ENCODE measurements at places on chromosomes 1 and 21.

DNA sequence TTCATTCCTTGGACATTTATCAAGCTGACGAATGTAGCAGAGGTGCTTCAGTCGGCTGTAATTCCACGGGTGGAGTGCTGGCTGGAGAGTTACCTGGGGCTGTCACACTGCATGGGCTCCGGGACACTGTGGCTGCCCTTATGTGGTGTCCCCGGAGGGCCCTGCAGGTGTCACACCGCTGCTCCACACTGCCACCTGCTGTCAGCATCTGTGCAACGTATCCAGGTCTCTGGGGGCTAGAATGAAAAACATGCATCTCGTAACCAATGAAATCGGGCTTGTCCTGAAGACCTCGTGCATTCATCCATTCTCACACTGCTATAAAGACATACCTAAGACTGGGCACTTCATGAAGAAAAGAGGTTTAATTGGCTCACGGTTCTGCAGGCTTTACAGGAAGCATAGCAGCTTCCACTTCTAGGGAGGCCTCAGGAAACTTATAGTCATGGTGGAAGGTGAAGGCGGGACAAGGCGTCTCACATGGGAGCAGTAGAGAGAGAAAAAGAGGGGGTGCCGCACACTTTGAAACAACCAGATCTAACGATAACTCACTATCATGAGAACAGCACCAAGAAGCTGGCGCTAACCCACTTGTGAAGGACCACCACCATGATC is 46.7 kb upstream of the PCBP3 start:
- peak; percentile 90 for DNase-seq

- DNase-seq = no peak
These were observed 15.0 kb downstream of the DISP1 start for GRCh38 chr1:222829868-222830267.

DNA sequence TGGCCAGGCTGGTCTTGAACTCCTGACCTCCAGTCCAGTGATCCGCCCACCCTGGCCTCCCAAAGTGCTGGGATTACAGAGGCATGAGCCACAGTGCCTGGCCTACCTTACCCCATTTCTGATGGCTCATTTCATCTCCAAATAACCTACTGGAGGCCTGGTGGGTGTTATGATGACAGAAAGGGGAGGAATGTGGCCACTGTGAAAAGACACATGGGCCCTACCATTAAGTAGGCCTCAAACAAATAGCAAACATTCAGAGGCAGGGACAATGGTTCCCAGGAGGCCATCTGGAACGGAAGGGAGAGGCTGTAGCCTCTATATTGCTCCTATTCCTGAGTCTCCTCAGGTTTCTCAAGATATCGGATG is 932 bp upstream of the FCRLA start:
- DNase-seq = no peak

DNA sequence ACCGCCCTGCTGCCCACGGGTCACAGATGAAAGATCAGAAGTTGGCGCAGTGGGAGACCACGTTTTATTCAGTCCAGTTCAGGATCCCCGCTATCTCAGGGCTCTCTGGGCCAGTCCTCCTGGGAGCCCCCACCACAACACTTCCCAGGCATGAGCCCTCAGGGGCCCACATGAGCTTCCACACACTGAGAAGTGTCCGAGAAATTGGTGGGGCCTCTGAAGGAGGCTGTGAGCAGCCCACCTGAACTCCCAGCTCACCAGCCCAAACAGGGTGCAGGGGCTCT is 12.1 kb downstream of the TRIM46 start:
- DNase-seq = no peak

DNA sequence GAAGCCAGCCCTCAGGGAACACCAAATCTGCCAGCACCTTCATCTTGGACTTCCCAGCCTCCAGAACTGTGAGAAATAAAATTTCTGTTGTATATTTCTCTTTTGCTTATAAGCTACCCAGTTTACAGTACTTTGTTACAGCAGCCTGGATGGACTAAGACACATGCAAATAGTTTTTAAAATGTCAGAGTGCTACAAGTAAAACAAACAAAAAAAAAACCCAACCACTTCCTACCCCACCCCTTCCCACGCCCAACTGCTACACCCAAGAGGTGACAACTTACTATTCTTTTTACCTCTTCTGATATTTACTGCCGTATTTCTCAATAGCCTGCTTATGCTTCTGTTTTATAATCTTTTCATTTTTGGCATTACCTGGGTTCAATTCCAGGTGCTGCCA is 8.6 kb upstream of the SPSB1 start:
- DNase-seq = no peak

DNA sequence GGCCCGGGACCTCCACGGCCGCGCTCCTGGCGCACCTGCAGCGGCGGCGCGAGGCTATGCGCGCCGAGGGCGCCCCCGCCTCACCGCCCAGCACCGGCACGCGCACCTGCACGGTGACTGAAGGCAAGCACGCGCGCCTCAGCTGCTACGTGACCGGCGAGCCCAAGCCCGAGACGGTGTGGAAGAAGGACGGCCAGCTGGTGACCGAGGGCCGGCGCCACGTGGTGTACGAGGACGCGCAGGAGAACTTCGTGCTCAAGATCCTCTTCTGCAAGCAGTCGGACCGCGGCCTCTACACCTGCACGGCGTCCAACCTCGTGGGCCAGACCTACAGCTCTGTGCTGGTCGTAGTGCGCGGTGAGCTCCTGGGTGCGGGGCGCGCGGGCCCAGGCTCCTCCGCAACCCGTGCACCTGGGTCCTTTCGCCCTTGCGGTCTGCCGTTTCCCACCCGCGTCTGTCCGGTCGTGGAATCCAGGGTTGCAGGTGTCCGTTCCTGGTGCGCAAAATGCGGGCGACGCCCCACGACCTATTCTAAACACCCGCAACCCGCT is 4.6 kb downstream of the OBSCN start:
- no peak for DNase-seq

- DNase-seq = no peak
These were observed 773 bp downstream of the CHD1L start for GRCh38 chr1:147243228-147243685.

- no peak for DNase-seq
These were observed 17.6 kb downstream of the ACKR1 start for GRCh38 chr1:159222075-159222865.

DNA sequence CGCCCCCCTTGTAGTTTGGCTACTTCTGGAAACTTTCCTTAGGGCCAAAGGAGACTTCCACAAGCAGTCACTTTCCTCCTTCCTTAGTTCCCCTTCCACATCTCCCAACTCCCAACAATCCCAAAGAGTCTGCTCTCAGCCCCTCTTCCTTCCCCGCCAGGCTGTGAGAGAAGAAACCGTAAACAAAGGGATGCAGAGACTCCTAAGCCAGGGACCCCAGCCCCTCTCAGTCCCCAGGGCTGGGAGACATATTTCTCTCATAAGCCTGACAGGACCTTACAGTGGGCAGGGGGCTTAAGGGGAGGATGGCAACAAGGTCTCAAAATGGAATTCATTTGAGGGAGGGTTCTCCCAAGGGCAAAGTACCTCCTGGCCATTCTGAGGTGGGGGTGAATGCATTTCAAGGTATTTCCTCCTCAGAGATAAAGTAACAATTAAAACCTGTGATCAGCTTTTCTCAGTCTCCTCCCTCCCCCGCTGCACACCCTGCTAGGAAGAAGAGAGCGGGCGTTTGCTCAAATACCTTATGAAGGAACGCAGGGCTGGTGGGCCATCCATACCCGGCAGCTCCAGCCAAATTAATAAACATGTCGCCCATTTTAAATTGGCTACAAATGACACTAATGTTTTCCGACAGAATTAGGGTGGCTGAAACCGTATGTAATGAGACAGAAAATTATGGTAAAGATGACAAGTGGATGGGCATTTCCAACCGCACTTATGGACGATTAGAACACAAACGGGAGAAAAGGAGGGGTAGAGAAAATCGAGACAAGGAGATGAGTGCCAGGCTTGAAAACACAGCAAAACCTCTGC is 4.0 kb downstream of the BARHL2 start:
- DNase-seq = no peak

GRCh38 chr21:44734026-44734745 is 22.8 kb upstream of the TSPEAR start:
- DNase-seq = no peak

DNA sequence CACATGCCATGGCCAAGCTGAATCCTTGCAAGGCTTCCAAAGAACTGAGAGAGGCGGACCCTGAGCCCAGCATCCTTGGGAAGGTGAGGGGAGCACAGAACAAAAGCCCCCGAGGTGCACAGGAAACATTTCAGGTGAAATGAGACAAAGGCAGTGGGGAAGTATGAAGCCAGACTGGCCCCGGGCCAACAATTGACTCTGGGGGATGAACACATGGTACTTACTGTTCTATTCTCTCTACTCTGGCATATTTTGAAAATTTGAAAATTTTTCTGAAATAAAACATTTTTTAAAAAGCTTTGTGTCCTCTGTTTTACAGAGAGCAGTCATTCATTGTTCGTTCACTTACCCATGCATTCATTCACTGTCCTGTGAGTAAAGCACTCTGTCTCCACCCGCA is 77.7 kb downstream of the GRIK3 start:
- DNase-seq = no peak

GRCh38 chr1:59541891-59542290 is 245.0 kb downstream of the FGGY start:
- DNase-seq = no peak

GRCh38 chr21:45517249-45518065 is 24.8 kb downstream of the SLC19A1 start:
- DNase-seq = no peak

- no peak for DNase-seq
These were observed 16.6 kb upstream of the SLFNL1 start for GRCh38 chr1:41038110-41038509.

GRCh38 chr1:187537936-187538335 is 709.2 kb downstream of the PLA2G4A start:
- no peak for DNase-seq

GRCh38 chr1:175207971-175208370 is 15.4 kb upstream of the KIAA0040 start:
- DNase-seq = no peak

DNA sequence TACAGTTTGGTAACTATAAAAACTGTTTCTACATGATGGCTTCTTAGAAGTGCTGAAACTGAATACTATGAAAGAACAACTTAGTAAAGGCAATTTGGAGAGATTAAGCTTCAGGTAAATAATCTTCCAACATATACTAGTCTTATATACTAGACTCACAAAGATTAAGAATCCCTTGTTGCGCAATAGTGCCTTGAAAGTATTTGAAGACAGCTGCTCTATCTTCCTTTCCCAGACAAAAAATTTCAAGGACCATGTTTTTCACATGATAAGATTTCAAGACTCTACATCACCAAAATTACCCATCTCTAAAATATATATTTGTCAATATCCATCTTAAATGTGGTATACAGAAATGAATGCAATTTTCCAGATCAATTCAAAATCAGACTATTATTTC is 37.7 kb upstream of the ASPM start:
- no peak for DNase-seq

DNA sequence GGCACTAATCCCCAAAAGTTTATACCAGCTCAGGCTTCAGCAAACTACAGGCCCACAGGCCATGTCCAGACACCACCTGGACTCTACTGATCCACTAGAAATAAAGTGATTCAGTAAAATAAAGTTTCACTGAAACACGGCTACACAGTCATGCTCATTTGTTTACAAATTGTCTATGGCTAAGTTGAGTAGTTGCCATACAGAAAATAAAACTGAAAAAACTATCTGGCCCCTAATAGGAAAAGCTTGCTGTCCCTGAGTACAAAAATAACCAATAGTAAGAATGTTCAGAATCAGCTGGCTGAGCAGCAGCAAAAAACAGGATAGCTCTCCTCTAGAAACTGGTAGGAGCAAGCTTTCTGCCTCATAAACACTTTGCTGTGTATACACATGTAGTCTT is 221.5 kb downstream of the RERE start:
- DNase-seq = no peak

DNA sequence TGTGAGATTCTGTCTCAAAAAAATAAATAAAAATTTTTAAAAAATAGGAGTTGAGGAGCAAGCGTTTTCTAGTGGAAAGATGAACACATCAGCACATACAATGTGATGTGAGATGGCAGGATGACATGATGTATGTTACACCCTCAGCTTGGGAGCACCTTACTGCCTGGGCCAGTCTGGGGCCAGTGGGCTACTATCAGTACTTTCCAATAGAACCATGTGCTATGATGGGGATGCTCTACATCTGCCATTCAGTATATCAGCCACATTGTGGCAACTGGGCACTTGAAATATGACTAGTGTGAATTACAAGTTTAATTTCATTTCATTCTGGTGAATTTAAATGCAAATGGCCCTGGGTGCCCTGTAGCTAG is 156.0 kb downstream of the PGBD5 start:
- no peak for DNase-seq

GRCh38 chr1:40657046-40657445 is 8.4 kb downstream of the RIMS3 start:
- no peak for DNase-seq

- no peak for DNase-seq
These were observed 214.5 kb upstream of the CAMK1G start for GRCh38 chr1:209368864-209369598.

- no peak for DNase-seq
These were observed 96.8 kb downstream of the INTS7 start for GRCh38 chr1:211938561-211938997.

DNA sequence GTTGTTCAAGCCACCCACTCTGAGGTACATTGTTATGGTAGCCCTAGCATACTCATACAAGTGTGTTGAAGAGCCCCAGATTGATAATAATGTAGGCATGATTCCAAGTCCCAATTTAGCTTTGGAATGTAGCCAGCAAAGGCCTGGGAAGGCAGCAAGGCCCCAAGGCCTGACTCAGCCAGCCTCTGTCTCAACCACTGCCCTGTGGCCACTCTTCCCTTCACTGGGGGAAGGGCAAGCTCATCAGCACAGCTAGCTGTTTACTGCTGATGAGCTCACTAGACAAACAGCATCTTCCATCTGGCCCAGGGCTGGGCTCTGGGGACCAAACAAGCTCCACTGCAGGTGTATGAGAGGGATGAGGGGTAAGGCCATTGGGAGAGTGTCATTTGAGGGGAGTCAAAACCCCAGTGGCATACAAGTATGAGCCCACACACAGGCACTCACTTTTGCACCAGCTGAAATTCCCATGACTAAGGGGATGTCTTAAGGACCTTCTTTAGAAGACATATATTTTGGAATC is 2.2 kb upstream of the IRF6 start:
- no peak for DNase-seq

- DNase-seq = no peak
These were observed 1.2 kb upstream of the MKNK1 start for GRCh38 chr1:46605232-46605631.

GRCh38 chr1:38730511-38731397 is 128.8 kb downstream of the RRAGC start:
- DNase-seq = no peak

GRCh38 chr1:175935566-175936115 is 192.2 kb upstream of the TNR start:
- DNase-seq = no peak
